ENCODE measurements at places on chromosomes 1 and 21.

DNA sequence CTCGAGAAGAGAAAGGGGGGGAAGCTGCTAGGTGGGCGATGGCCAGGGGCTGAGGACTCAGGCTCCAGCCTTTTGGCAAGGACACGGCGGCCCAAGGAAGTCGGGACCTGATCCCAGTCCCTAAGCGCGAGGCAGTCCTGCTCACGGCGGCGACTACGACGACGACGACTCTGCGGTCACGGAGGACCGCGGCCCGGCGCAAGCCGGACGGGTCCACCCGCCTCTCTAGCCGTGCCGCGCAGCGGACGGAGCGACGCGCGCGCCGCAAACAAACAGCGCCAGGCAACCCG, 401 bp downstream of the WNT9A start:
- peak; percentile 37 for DNase-seq
- H3K27ac ChIP-seq, result no peak overlapping the region
- H3K4me1 ChIP-seq, result peaks cover 10% of the 10 kb centered on the region
- peaks cover 23% of the 10 kb centered on the region for H3K27me3 ChIP-seq
- no peaks in the 10 kb centered on the region for H3K36me3 ChIP-seq
- peak overlapping the region; percentile 60 for H3K4me3 ChIP-seq

GRCh38 chr1:1179346-1179982, 5.8 kb downstream of the TTLL10 start:
- DNase-seq, result no peak
- no peak overlapping the region for H3K4me3 ChIP-seq
- H3K36me3 ChIP-seq, result no peaks in the 10 kb centered on the region
- H3K27me3 ChIP-seq, result peaks cover 18% of the 10 kb centered on the region
- H3K27ac ChIP-seq, result no peak overlapping the region

DNA sequence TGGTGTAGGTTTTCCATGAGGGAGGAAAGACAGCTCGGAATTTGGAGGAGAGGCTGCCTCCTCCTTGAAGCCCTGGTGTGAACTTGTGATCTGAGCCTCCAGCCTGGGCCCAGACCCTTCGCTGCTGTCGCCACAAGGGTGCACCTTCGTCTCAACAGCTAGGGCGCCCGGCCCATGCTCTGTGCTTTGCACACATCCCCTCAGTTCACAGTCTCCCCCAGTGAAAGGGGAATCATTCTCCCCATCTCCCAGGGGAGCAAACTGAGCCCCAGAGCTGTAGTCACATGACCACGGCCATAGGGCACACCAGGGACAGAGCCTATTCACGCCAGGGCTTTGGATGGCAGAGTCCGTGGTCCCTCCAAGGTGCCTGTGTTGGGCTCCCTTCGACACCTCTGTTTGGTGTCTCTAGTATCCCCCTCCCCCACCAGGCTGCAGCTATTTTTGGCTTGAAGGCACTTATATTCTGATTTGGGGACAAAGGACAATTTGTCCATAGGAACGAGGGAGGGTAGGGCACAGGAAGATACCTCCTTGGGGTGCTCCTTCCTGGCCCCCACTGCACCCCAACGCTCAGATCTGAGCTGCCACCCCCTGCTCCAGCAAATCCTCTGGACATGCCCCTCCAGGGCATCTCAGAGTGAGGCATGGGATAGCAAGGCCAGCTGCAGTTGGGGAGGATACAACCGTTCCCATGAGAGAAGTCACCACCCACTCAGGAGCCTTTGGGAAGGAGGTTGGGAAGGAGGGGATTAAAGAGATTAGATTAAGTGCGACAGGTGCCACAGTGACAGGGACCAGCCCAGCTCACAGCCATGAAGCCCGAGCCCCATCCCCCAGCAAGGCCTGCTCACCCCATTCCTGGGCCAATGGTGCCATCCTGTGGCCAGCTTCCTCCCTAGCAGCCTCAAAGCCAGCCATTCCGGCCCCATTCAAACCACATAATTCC, 15.7 kb downstream of the MATN1 start:
- peaks cover 21% of the 10 kb centered on the region for H3K27me3 ChIP-seq
- H3K27ac ChIP-seq, result no peak overlapping the region
- no peak overlapping the region for H3K4me3 ChIP-seq
- H3K36me3 ChIP-seq, result no peaks in the 10 kb centered on the region

DNA sequence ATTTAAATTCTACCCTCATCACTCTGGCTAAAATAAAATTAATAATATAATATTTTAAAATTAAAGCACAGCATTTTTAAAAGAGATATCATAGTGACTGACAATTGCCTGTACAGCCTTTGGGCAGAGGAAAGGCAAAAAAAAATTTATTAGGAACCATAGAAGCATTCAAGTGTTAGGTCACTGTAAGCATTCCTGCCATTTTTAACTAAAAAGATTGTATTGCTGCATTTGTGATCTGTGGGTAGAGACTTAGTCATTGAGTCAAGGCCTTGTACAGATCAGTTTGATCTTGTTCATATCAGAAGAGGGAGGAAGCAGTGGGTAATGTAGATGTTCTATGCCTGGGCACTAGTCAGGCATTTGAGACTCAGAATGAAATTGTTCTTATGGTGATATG, 109.9 kb downstream of the LYPLAL1 start:
- no peak overlapping the region for H3K4me3 ChIP-seq
- no peaks in the 10 kb centered on the region for H3K36me3 ChIP-seq
- no peaks in the 10 kb centered on the region for H3K4me1 ChIP-seq
- DNase-seq, result no peak

- H3K4me3 ChIP-seq, result no peak overlapping the region
- peaks cover 27% of the 10 kb centered on the region for H3K27me3 ChIP-seq
- no peak overlapping the region for H3K27ac ChIP-seq
- no peak for DNase-seq
Observed at GRCh38 chr1:19877821-19878636, 4.2 kb upstream of the OTUD3 start.

DNA sequence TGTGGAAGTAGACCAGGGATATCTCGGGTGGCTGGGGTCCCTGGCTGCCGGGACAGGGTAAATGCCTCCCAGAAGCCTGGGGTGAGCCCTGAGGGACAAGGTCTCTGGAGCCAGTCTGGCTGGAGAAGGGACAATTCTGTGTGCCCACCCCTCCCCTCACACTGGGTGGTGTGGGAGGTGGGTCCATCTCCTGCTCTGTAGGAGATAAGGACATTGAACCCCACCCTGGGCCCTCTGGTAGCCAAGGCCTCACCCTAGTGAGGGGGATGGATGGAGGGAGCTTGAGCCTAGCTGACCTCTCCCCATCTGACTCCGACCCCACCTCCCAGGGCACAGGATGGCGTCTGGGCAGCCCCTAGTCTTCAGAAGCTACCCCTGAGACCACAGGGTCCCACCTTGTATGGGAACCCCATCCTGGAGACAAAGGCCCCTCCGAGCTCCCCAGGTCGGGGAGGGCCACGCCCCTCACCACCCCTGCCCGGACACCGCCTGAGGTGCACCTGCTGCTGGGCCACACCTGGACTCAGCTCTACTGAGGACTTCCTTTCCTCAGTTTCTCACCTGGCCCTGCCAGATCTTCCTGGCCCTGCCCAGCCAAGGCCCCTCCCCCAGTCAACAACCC, 4.3 kb downstream of the AGRN start:
- peaks cover 11% of the 10 kb centered on the region for H3K4me1 ChIP-seq
- no peaks in the 10 kb centered on the region for H3K36me3 ChIP-seq
- DNase-seq, result no peak
- H3K4me3 ChIP-seq, result no peak overlapping the region

DNA sequence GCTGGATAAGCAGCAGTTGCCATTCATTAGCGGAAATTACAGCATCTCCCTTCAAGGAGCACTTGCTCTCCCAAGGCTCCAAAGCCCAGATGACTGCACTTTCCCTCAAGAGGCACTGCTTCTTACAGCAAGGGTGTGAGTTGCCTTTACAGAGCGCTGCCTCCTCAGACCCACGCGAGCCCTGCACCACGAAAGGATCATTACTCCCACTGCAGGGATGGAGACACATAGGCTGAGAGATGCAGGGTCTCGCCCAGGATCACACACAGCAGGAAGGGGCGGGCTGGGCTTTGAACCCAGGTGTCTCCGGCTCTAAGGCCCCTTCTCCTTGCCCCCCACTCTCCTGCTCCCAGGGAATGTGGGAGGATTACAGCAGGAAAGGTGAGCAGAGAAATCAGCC, 405.5 kb downstream of the MATN1 start:
- H3K27ac ChIP-seq, result no peak overlapping the region
- H3K4me1 ChIP-seq, result no peaks in the 10 kb centered on the region
- no peak overlapping the region for H3K4me3 ChIP-seq
- no peak for DNase-seq
- H3K36me3 ChIP-seq, result no peaks in the 10 kb centered on the region

GRCh38 chr1:212967801-212968200, 17.5 kb downstream of the VASH2 start:
- H3K27me3 ChIP-seq, result peaks cover 61% of the 10 kb centered on the region
- DNase-seq, result no peak
- H3K4me1 ChIP-seq, result peaks cover 7% of the 10 kb centered on the region
- H3K27ac ChIP-seq, result no peak overlapping the region
- no peaks in the 10 kb centered on the region for H3K36me3 ChIP-seq
- H3K4me3 ChIP-seq, result no peak overlapping the region

Measured in activated CD8-positive, alpha-beta memory T cell treated with anti-CD3 and anti-CD28 coated beads, Interleukin-2, amount 10 ng/mL, durations not matched to agents 7 days and 5 days (primary cell).